ENCODE measurements at places on chromosomes 5 and 9.

- DNase-seq, result no peak
- H3K4me1 ChIP-seq, result no peaks in the 10 kb centered on the region
- H3K27ac ChIP-seq, result no peak overlapping the region
These were observed 113.2 kb downstream of the STK32A start for GRCh38 chr5:147348046-147348445.

DNA sequence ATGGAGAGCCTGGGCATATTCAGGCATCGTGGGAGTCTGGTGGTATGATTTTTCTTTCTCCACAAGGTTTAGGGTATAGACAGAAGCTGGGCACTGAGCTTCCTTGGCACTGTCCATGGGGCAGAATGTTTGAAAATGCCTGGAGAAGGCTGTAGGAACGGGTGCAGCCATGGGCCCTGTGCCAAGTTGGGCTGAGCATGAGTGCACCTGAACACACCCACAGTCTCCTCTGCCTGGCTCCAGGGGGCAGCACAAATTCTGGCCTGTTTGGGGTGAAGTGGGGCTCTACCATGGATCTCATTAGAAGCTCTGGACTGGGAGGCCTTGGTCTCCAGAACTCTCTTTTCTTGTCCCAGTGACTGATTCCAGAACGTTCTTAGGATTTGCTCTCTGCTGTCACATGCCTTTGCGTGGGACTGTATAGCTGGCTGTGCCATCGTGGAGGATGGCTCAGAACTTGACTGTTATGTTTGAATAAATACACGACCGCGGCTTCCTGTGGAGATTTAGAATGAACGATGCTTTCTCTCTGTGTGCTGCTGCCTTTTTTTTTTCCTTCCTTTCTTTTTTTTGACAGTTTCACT lies 229.8 kb downstream of the FANCC start:
- no peak overlapping the region for H3K27ac ChIP-seq
- 0 out of 2 replicates have a peak, but pooled peaks cover 3% of the 10 kb centered on the region for H3K36me3 ChIP-seq
- no peaks in the 10 kb centered on the region for H3K27me3 ChIP-seq
- H3K4me1 ChIP-seq, result no peaks in the 10 kb centered on the region

DNA sequence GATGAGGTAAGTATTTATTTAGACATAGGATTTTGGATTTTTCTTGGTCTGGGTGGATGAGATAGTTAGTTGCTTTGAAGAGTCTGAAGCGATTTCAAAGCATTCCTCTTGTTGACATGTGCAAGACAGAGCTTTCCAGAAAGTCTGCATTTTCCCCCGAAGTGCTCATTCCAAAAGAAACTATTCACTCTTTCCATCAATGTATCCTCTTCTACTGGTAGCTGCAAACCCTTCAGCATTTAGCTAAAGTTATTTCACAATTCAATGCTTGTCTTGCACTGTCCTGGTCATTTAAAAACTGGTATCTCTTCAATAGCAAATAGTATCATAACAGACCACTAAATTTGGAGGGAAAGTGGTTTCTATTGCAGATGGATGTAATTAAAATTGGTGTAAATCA lies 13.0 kb downstream of the NREP start:
- H3K36me3 ChIP-seq, result no peaks in the 10 kb centered on the region
- H3K4me3 ChIP-seq, result no peak overlapping the region
- H3K27ac ChIP-seq, result no peak overlapping the region
- H3K27me3 ChIP-seq, result no peaks in the 10 kb centered on the region
- peaks cover 10% of the 10 kb centered on the region for H3K4me1 ChIP-seq

GRCh38 chr5:152711801-152712388 lies 306.8 kb upstream of the NMUR2 start:
- no peaks in the 10 kb centered on the region for H3K4me1 ChIP-seq
- no peaks in the 10 kb centered on the region for H3K27me3 ChIP-seq
- no peak for DNase-seq
- no peak overlapping the region for H3K4me3 ChIP-seq

DNA sequence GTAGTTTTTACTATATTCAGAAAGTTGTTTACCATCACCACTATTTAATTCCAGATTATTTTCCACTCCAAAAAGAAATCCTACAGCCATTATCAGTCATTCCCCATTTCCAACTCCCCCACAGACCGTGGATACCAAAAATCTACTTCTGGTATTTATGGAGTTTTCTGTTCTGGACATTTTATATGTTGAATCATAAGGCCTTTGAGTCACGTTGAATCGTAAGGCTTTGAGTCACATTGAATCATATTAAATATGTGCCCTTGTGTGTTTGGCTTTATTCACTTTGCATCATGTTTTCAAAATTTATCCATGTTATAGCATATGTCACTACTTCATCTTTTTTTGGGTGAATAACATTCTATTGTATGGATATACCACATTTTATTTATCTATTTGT lies 454.1 kb upstream of the NUDT12 start:
- no peak for DNase-seq
- no peak overlapping the region for H3K27ac ChIP-seq
- no peaks in the 10 kb centered on the region for H3K36me3 ChIP-seq
- no peaks in the 10 kb centered on the region for H3K27me3 ChIP-seq
- no peak overlapping the region for H3K4me3 ChIP-seq
- no peaks in the 10 kb centered on the region for H3K4me1 ChIP-seq

GRCh38 chr5:149388498-149389190 lies 9.6 kb upstream of the IL17B start:
- no peak overlapping the region for H3K4me3 ChIP-seq
- DNase-seq, result no peak
- no peak overlapping the region for H3K27ac ChIP-seq
- H3K36me3 ChIP-seq, result no peaks in the 10 kb centered on the region

DNA sequence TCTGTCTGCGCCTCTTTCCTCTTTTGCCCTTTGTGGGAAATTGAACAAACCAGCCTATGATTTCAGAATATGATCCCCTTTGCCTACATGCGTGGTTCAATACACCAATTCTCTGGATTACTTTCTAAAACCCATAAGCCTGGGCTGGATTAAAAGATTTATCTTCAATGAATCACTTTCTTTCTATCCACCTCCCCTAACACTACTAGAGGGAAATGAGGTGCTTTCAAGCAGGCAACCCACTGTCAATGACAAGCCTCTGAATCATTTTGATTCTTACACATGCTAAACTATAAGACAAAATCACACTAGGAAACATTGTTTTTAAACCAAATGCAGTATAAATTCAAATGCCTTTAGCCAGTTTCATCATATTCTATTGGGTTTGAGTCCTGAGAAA lies 257.5 kb downstream of the AGTPBP1 start:
- H3K4me1 ChIP-seq, result no peaks in the 10 kb centered on the region
- no peak overlapping the region for H3K27ac ChIP-seq
- H3K27me3 ChIP-seq, result no peaks in the 10 kb centered on the region
- no peaks in the 10 kb centered on the region for H3K36me3 ChIP-seq
- no peak overlapping the region for H3K4me3 ChIP-seq

DNA sequence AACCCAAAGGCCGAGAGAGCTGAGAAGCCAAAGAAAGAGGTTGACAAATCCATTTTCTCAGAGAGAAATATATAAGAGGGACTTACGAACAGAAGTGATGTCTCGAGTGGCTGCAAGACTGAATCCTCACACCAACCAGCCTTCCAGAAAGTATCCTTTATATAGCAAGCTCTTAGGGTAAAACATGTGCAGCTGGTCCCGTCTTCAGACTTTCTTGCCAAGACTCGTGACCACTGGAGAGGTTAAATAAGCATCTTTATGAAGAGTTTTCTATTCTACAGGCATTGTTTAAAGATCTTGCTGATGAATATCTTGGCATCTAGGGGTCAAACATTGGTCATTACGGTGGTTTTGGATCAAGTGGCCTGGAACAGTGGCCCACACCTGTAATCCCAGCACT lies 16.9 kb upstream of the SLC22A4 start:
- no peak overlapping the region for H3K4me3 ChIP-seq
- DNase-seq, result no peak
- H3K4me1 ChIP-seq, result peaks cover 3% of the 10 kb centered on the region
- H3K27ac ChIP-seq, result no peak overlapping the region
- H3K36me3 ChIP-seq, result no peaks in the 10 kb centered on the region
- H3K27me3 ChIP-seq, result no peaks in the 10 kb centered on the region

DNA sequence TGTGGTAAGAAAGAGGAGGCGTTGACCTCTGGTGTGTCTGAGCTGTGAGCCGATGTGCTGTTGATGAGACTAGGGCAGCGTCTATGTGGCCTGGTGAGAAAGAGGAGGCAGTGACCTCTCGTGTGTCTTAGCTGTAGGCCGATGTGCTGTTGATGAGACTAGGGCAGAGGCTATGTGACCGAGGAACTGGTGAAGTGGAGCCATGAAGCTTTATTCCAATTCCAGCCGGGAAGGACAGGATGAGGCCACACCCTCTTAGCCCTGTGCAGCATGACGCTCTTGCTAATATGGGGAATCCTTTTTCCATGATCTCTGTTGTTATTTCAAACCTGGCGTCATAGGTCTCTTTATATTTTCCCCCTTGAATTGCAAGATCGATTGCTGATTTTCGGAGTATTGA lies 172.4 kb downstream of the GOLPH3 start:
- no peaks in the 10 kb centered on the region for H3K4me1 ChIP-seq
- no peaks in the 10 kb centered on the region for H3K27me3 ChIP-seq
- no peak overlapping the region for H3K4me3 ChIP-seq

DNA sequence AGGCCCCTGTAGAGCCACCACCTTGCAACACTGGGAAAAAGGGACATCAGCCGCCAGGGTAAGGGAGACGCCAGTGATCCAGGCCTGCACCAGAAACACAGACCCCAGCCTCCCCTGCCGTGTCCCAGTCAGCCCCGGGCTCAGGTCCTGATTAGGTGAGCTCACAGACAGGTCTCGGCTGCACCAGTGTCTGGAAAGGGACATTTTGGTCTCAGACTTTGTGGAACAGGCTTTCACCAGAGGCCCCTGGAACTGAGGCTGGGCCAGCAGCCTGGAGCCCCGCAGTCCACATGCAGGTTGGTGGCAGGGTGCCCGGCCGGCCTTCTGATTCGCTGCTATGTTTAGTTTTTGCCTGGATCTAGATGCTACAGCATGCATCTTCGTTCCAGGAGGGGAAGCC lies 369.0 kb upstream of the IRX4 start:
- H3K36me3 ChIP-seq, result no peaks in the 10 kb centered on the region
- H3K27me3 ChIP-seq, result no peaks in the 10 kb centered on the region
- no peak for DNase-seq

DNA sequence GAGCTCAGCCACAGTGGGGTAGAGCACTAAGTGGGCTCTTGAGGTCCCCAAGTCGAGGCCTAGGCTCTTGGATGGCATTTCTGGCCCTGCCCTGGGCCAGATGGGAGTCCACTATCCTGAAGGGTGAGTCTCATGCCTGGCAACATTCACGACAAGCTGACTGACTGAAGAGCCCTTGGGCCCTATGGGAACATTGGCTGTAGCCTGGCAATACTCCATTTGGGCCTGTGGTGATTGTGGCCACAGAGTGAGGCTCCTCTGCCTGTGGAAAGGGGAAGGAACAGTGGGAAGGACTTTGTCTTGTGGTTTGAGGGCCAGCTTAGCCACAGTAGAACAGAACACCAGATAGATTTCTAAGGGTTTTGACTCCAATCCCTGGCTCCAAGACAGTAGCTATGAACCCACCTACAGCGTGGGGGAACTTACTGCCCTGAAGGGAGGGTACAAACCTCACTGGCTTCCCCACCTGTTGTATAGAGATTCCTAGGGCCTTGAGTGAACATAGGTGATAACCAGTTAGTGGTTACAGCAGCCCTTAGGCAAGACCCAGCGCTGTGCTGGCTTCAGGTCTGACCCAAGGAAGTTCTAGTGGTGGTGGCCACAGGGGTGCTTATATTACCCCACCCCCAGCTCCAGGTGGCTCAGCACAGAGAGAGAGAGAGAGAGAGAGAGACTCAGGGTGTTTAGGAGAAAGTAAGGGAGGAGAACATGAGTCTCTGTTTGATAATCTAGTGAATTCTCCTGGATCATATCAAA lies 72.4 kb downstream of the KIAA0825 start:
- DNase-seq, result no peak
- no peak overlapping the region for H3K27ac ChIP-seq
- no peaks in the 10 kb centered on the region for H3K27me3 ChIP-seq
- no peaks in the 10 kb centered on the region for H3K36me3 ChIP-seq

DNA sequence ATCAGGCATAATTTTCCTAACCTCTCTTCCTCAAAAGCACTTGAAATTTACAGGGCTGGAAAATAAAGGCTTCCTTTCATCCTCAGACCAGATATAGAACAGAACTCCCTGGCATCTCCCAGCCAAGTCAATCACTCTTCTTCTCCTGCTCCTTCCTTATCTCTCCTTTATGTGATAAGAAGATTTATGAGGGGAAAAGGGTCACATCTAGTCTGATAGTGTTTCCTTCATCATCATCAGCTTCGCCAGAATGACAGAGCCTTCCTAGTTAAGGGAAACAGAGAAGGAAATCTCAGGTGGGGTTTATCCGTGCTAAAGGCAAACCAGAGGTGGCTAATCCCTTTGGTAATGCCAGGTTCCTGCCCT lies 36.2 kb downstream of the LIX1 start:
- H3K4me3 ChIP-seq, result no peak overlapping the region
- no peak for DNase-seq
- no peaks in the 10 kb centered on the region for H3K36me3 ChIP-seq
- no peak overlapping the region for H3K27ac ChIP-seq

DNA sequence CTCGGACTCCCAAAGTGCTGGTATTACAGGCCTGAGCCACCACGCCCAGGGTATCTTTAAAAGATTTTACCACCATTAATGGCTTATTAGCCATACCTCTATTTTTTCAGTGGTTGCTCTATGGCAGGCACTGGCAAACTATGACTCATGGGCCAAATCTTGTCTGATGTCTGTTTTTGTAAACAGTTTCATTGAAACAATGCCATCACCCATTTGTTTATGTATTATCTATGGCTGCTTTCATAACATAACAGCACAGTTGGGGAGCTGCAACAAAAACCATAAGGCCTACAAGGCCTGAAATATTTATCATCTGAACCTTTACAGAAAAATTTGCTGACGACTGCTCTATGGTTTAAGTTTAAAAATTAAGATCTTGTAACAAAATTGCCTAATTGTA lies 66.8 kb downstream of the SLC38A9 start:
- DNase-seq, result no peak
- H3K36me3 ChIP-seq, result no peaks in the 10 kb centered on the region
- H3K27me3 ChIP-seq, result no peaks in the 10 kb centered on the region
- H3K27ac ChIP-seq, result no peak overlapping the region
- no peak overlapping the region for H3K4me3 ChIP-seq

- H3K27me3 ChIP-seq, result no peaks in the 10 kb centered on the region
- H3K4me1 ChIP-seq, result peaks cover 1% of the 10 kb centered on the region
These were observed 13.9 kb upstream of the FNIP1 start for GRCh38 chr5:131810510-131811249.

- no peak overlapping the region for H3K4me3 ChIP-seq
- no peaks in the 10 kb centered on the region for H3K4me1 ChIP-seq
- H3K27ac ChIP-seq, result no peak overlapping the region
- no peaks in the 10 kb centered on the region for H3K27me3 ChIP-seq
- H3K36me3 ChIP-seq, result no peaks in the 10 kb centered on the region
These were observed 41.9 kb upstream of the ITGA2 start for GRCh38 chr5:52947208-52947607.
